ENCODE measurements at places on chromosomes 5 and 9.

DNA sequence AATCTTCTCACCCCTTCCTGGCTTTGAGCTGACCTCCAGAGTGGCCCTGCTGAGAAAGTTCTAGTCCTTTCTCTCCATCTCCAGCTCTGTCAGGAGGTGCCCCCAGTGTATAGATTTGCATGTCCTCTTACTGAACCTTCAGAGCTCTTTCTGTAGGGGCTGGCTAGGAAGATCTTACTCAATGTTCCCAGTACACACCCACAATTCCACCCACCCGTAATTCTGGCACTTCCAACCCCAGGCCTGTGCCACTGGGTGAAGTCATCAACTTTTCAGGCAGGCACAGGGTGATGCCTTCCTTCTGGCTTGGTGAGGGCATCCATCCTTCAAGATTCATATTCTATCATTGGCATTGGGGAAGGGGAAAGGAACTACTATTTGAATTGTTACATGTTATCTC is 75.9 kb downstream of the ACER2 start:
- DNase-seq = no peak

DNA sequence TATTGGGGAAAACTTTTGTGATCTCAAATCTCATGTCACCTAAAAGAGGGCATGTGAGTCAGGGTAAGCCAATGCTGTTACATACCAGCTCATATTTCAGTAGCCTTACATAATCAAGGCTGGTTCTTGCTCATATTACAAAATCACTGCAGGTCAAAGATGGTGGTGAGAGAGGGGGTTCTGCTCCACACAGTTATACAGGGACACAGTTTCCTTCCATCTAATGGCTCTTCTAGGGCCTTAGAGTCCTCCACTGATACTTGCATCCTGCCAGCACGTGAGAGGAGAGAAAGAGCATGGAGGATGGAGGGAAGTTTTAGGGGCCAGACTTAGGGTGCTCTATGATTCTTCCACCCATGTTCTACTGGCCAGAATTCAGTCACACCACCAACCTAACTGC is 130.0 kb downstream of the LIFR start:
- no peak for DNase-seq

GRCh38 chr5:149414405-149415065 is 35.4 kb upstream of the IL17B start:
- no peak for DNase-seq

DNA sequence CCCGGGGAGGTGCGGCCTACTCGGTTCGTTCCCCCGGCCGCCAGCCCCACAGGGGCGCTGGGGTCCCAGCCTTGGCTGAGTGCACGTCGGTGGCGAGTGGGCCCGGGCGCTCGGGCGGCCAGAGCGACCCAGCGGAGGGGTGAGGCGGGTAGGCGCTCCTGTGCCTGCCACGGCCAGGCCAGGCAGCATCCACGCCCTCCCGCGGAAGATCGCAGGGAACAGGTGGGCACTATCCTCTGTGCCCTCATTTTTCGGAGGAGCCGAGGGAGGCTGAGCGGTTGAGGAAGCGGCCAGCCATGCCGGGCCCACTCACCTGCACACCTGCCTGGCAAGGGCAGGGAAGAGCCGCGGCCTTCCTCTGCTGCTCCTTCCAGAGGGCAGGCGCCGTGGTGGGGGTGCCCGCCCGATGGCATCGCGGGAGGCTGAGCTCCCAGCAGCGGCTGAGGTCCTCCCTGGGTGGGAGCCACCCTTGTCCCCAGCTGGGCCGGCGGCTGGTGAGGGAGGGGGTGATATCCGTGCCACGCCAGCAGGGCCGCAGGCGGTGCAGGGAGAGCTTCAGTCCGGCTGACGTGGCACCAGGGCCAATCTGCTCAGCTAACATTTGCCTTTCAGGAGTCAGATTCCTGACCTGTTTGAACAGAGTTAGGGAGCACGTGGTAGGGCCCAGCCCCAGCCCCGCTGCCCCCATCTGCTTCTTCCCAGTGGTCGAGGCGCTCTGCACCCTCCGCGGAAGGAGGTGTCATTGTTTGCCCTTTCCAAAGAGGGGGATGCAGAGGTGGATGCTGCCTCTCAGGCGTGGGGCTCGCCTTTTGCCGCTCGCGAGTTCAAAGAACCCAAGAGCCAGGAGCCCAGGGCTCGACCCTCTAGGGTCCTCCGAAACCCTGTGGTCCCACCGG is 1.6 kb upstream of the SEC16A start:
- DNase-seq = peak; percentile 15

DNA sequence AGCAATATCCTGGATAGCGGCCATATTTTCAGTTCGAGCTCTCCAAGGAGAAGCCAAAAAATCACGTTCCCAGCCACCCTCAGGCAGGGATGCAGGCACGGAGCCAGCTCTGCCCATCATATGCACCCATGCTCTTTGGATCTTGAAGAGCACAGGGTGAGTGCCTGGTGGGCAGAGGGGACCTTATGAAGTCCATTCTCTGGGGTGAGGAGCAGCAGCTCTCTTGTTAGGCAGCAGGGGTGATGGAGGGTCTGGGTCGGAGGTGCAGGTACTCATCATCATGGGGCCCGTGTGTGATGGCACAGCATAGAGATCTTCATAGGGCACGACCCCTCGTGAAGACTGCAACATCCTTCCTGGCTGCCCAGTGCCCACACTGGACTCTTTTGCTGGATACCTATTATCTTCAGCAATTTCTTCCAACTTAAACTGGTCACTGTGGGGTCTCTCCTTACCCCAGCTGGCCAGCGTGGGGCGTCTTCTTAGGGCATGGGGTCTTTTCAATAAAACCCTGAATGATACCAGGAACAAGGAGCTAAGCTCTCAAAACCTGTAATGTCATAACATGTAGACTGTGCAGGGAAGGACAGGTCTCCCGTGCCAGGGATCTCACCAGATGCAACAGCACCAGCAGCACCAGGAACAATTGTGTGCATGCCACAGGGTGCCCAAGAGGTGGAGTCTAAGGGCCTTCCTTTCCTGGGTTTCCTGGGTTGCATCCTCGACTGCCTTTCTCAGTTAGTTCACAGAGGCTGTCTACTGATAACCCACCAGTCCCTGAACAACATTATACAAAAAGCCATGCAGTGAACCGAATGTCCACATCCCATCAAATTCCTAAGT is 165.0 kb downstream of the TENT4A start:
- no peak for DNase-seq

Measured in T-helper 1 cell (primary cell).